Progenitor cell of endocrine pancreas (in vitro differentiated cells): ENCODE measurements at places on chromosomes 1 and 21. TPM values are rescaled to one million over a fixed set of nuclear protein-coding genes. Genes with fewer than 3 reads are reported as not detected.
A peak's percentile ranks its signal among the peaks of the same experiment; 100 is the strongest.

Gene TNFRSF14
- 0.41 and 0.75 TPM in 2 replicates for total RNA-seq

Gene ACTA1
- 1.8 and 2.5 TPM in 2 replicates for total RNA-seq

Gene FCRL6
- total RNA-seq, result not detected in 2 replicates

DNA sequence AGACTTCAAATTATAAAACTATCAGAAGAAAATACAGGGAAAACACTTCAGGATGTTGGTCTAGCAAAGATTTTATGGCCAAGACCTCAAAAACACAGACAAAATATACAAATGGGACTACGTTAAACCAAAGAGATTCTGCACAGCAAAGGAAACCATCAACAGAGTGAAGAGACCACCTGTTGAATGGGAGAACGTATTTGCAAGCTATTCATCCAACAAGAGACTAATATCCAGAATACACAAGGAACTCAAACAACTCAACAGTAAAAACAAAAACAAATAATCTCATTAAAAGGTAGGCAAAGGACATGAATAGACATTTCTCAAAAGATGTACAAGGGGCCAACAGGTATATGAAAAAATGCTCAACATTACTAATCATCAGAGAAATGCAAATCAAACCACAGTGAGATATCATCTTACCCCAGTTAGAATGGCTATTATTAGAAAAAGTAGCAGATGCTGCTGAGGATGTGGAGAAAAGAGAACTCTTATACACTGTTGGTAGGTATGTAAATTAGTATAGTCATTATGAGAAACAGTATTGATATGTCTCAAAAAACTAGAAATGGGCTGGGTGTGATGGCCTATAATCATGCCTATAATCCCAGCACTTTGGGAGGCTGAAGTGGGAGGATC lies 112.6 kb downstream of the LRIG2 start:
- DNase-seq, result no peak

DNA sequence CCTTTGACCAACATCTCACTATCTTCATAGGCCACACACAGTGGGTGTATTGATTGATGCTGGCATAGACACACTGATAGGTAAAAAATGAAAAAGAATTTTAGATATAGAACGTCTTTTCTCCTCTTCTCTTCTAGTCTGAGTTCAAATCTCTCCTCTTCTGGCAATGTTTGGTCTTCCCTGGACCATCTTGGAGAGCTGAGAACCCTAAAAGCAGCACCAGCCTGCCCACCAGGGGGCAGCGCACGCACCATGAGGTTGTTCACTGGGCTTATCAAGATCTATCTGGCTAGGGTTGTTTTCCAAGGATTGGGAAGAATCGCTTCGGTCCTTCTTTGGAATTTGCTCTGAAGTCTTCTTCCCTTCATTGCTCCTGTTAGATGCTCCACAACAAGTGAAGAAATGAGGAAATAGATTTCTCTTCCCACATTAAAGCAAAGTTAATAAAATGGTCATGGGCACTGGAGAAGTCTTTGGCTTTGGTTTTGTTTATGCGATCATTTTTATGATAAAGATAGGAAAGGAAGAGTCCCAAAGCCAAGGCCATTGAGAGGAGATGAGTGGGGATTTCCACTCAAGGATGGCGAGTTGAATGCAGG lies 104.0 kb upstream of the OLIG2 start:
- no peak for DNase-seq

DNA sequence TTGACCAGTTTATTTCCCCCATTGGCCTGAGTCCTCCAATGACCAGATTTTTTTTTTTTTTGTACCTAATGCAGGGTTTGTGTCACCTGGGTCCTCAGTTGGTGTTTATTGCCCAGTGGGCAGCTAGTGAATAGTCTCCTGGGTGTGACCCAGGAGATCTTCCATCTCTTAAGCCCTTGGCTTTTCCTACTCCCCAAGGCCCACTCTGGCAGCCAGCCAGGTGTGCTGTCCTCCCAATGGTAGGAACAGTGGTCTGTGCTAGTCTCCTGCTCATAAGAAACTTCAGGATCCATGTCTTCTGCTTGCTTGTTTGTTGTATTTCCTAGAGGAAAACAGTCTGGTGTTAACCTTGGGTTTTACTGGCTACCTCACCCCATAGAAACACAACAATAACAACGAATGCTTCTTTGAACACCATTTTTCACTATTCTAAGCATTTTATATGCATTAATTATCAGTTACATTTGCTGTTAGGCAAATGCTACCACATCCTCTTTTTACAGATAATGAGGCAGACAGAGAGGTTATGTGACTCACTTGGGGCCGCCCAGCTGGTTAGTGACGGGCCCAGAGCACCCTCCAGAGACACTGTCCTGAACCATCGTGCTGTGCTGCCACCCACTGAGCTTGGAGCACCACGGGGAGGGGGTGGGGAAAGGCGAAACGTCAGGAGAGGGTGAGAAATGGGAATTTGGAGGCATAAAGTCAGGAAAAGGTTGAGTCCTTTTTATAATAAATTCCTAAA lies 107.5 kb downstream of the HIVEP3 start:
- DNase-seq, result no peak

DNA sequence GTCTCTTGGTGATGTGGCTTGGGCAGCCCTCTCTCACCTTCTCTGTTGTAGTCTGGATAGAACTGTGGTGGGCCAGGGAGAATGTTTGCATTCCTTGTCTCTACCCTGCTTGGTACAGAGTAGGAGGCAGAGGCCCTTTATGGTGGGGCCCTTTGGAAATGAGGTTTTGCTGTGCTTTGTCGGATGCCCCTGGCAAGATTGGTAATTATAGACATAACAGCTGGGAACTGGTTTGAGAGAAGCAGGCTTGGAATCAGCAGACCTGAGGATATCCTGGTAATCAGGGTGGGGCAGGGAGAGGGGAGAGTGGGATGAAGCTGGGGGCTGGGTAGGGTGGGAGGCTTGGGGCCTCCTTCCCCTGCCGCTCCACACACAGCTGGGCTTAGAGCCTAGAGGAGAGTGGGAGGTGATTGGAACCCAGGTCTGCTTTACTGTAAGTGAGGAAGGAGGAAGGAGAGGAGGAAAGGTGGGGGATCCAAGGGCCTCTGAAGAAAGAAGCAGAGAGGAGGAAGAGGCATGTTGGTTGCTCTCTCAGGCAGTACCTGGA lies 5.0 kb downstream of the VANGL2 start:
- no peak for DNase-seq

DNA sequence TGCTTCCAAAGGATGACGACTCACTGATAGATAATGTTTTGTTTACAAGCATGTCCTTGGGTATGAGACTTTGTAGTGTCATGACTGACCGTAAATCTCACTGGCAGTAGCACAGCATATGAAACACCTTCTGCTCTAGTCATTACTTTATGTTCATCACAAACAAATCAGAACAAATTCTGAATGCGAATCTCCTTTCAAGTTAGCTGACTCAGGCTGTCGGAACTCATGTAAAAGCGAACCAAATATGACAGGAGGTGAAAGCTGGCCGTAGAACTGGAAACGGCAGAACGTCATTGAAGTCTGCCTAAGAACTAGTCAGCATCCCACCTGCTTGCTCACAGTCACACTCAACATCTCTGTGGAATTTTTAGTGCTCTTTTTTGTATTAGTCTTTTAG lies 143.9 kb downstream of the RGS7 start:
- DNase-seq, result no peak

DNA sequence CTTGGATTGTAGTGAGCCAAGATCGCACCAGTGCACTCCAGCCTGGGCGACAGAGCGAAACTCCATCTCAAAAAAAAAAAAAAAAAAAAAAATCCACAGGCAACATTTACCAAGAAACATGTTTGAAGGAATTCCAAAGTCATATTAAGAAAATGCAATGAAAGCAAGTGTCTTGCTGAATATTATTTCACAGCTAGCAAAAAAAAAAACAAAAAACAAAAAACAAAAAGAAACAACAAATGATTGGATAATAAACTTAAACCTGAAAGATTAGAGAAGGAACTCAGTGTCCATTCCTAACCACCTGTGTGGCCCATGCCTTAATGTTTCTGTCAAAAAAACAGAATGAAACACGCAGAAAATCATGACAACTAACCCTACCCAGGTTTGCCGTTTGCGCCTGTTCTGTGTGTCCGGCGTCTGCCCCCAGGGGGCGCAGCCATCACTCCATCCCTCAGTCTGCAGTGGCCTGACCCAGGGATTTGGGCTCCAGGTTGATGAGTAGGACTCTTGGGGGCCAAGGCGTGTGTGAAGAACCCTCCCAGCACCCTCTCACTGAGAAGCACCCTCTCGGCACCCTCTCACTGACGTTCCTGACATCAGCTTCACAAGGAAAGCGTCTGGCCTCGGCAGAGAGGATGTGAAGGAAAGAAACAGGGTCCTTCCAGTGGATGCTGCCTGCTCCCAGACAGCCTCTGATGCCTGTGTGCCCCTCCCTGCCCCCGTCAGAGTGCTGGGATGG lies 19.2 kb upstream of the PTTG1IP start:
- DNase-seq, result peak; percentile 54

GRCh38 chr1:77047575-77047974 lies 171.7 kb downstream of the PIGK start:
- no peak for DNase-seq

GRCh38 chr21:43328185-43328957 lies 98.6 kb downstream of the SIK1 start:
- DNase-seq, result no peak

GRCh38 chr21:45074818-45075595 lies 627 bp downstream of the ADARB1 start:
- no peak for DNase-seq
